ENCODE measurements at places on chromosomes 2 and 18.

DNA sequence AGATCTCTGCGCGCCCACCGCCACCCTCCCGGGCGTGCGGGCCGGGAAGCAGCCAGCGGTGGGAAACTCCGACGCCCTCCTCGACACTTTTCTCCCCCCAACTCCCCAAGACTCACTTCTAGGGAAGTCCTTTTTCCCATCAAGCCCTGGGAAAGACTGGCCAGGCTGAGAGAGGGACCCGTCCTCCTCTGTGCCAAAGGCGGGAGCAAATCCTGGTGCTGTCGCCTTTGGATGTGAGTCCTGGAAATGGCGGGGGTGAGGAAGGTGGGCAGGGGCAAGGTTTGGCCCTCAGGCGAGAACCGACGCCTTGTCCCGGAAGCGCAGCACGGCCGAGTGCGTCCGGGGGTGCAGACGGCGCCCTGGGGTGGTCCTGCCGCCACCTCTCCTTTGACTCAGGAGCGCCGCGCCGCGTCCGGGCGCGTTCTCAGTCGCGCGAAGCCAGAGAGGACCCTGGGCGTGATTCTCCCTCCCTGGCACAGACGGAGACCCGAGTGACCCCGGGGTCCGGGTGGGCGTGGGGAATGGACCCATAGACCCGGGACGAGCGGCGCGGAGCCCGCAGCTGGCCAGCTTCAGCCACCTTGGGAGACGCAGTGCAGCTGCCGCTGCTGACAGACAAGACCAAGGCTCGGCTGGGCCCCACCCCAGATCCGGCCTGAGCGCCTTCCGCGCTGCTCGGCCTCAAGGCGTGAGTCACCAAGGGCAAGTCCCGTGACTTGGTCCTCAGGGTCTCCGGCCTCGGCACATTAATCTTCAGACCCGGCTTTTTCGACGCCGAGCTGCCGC is 3.5 kb upstream of the LBX2 start:
- DNase-seq, result peak; percentile 56

DNA sequence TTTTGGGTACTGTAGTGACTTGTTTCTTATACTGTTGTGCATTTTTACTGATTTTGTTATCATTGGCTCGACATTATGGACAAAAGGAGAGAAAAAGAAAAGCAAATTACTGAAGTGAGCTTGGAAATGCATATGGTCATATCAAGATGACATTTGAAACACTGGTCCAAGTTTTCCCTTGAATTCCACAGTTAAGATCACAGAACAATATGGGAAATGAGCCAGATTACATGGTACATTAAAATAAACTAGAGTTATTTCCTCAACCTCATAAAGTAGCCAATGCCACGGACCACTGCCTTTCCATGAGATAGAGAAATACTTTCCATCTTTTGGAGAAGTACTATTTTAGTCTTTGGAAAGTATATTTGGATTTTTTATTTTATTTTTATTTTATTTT is 62.0 kb upstream of the SGPP2 start:
- DNase-seq, result no peak

DNA sequence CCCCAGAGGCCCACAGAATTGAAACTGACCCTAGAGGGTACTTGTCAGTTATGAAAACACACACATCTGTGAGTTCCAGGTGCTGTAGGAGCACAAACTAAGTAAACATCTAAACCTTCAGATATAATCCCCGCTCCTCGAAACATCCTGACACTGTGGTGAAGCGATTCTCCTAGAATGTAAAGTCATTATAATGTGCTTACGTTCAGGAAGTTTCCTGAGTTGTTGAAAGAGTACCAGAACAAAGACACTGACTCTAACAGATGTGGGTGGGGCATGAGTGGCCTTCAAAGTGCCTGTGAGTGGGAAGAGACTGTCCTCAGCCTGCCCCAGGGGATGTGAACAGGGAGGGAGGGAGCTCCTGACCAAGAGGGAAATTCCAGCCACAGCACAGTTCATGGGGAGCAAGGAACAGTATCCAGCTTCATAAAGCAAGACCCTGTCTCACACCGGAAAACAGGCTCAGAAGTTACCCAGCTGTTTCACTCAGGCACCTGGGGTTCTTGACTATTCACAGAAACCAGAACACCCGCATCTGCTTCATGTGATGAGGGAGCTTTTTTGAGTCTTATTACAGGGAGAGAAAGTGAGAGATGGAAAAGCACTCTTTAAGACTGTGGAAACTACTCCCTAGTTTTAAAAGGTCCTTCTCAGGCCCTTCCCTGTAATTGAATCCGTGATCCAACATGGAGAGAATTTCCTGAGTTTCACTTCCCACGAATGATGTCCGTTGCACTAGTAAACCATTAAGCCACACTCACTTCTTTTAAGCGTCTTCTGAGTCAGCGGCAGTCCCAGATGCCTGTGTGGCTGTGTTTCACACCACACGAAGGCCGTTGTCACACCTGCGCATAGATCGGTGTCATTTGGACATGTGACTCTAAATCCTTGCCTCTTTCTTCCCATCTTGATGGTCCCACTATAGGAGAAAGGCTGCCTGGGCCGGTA is 88.6 kb upstream of the EML6 start:
- no peak for DNase-seq

DNA sequence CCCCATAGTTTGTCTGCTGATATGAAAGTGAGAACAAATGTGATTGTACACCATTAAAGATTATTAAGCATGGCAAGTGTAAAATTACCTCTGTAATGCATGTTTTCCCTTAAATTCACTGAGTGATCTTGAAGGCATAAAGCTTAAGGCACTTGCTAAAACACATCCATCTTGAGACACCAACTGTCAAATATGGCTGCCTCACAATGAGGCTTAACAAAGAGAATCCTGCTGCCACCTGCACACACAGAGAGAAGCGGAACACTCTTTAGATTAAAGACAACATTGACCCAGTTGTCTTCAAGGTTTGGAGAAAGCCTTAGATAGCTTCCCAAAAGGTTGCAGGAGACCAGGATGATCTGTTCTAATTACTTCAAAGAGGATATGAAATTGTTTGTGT is 803.6 kb upstream of the GYPC start:
- no peak for DNase-seq

GRCh38 chr2:85839461-85839860 is 49.3 kb downstream of the ST3GAL5 start:
- DNase-seq, result no peak

- no peak for DNase-seq
These were observed 144.1 kb upstream of the STK17B start for GRCh38 chr2:196315388-196316049.

DNA sequence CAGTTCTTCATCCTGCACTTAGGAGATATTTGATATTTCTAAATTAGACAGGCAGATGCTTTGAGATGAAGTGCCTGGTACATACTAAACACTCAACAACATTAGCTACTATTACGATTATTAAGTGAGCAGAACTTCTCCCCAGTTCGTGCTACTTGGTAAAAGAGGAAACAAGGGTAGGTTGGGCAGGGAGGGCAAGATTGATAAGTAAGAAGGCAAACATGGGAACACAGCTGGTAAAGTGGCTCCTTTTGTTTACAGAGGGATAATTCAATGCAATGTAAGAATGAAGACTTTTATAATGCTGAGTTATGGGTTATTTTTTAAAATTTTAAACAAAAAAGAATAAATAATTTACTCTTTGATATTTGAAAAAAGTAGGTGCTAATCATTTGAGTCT is 15.9 kb upstream of the WIPF1 start:
- no peak for DNase-seq

DNA sequence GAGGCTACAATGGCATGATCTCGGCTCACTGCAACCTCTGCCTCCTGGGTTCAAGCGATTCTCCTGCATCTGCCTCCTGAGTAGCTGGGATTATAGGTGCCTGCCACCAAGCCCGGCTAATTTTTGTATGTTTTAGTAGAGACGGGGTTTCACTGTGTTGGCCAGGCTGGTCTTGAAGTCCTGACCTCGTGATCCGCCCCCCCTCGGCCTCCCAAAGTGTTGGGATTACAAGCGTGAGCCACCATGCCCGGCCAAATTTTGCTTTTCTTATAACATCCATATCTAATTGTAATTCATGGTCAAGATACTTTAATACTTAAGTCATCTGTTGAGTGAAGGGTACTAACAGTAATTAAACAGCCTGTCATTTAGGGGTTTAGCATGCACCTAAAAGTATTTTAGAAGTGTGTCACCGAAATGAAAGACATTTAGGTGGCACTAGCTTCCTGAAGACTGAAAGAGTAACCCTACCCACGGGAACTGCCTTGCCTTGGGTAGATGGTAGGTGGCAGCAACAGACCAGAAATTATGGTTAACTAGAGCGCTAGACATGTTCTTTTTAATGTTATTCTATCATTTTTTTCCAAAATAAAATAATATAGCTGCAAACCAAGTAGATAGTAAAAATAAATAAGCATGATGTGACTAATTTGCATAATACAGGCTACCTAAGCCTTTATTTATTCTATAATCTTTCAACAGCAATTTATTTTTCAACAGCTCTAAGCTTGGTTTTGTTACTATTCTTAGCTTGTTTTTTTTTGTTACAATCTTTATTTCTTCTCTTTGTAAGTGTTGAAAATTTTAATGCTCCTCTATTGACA is 8.6 kb upstream of the ACYP2 start:
- DNase-seq, result peak; percentile 76

DNA sequence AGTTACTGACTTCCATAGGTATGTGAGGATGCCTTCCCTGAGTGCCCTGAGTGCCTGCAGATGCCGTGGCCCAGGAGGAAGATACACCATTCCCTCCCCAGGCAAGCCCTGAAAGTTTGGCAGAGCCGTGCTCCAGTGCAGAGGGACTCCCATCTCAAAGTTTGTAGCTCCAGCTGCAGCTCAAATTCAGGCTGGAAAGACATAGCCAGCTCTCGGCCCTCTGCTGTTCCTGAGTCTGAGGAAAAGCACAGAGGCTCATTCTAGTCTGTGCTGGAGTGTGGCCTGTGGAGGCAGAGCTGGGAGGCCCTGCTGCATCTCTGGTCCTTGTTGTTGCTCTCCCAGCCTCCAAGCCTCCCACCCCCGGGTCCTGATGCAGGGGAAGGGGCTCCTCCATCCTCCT is 15.9 kb upstream of the TPO start:
- DNase-seq, result no peak

- DNase-seq, result no peak
These were observed 6.9 kb downstream of the PRKD3 start for GRCh38 chr2:37317746-37318145.

- no peak for DNase-seq
These were observed 184.1 kb downstream of the MTCL1 start for GRCh38 chr18:8889489-8889888.

DNA sequence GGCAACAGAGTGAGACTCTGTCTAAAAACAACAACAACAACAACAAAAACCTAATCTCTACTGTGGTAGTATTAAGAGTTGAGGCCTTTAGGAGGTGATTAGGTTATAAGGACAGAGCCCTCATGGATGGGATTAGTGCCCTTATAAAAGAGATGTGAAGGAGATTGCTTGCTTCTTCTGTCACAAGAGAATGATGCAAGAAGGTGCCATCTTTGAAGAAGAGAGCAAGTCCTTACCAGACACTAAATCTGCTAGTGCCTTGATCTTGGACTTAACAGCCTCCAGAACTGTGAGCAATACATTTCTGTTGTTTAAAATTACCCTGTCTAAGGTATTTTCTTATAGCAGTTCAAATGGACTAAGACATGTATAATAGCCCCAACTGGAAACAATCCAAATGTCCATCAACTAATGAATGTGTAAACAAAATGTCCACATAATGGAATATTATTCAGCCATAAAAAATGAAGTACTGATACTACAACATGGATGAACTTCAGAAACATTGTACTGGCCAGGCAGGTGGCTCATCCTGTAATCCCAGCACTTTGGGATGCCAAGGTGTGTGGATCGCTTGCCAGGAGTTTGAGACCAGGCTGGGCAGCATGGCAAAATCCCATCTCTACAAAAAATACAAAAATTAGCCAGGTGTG is 1.6 kb upstream of the ARHGEF33 start:
- DNase-seq, result no peak

GRCh38 chr2:688504-689076 is 11.4 kb upstream of the TMEM18 start:
- DNase-seq, result no peak

- DNase-seq, result peak; percentile 79
These were observed 1.1 kb downstream of the CASP8 start for GRCh38 chr2:201261471-201261870.

DNA sequence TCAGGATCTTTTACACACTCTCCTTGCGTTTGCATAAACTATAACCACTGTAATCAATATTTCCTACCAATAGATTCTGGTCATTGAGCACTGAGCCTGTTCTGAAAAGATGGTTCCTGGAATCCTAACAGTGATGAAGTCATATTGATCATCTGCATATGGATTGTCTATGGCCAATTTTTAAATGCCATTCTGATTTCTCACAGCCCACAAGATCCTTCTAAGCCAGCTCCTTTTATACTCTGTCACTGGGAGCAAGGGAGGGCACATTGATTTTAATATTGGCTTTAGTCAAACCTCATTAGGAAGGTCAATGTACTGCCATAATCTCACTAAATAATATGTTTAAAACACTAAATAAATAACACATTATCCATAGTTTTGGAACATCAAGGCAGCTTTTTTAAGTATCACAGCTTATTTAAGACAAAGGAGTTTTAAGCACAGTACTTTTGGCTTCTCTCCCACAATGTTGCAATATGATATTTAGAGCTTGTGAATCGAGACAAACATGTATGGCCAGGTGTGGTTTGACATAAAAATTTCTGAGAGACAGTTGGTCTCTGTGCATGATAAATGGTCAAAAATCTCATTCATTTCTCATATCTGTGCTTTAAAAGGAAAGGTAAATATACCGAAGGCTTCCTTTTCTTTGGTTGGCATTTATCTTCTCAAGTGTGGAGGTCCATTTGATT is 267.3 kb downstream of the MTX2 start:
- DNase-seq, result no peak

DNA sequence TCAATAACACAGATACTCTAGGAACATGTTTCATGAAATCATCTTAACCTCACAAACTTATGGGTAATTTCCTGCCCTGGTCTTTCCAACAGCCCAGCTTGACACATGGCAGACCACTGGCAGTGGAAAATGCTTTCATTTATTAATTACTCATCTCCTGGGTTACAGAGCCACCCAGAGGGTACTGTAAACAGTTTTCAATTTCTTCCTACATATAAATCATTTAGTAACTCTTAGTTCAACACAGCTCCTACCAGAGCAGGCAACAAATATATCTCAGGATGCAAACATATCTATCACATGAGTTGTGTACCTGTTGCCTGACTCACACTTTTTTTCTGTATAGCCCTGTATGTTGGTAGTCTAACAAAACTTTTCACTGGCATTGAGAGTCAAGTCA is 99.2 kb upstream of the VRK2 start:
- DNase-seq, result no peak

- no peak for DNase-seq
These were observed 439.5 kb upstream of the RAB12 start for GRCh38 chr18:8169722-8170121.

DNA sequence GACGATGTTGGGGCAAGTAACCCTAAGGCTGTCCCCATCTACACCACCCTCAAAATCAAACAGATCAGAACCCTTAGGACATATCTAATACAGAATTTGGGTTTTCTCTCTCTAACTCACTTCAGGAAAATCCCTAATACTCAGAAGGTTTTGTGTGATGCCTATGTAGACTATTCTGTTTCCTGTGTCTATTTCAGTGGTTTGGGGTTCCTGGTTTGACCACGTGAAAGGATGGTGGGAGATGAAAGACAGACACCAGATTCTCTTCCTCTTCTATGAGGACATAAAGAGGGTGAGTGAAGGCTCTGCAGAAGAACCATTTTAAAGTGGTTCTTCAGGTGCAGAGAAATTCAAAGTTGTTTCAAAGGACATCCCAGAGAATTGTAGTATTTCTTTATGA is 16.3 kb downstream of the SULT1C2 start:
- no peak for DNase-seq

GRCh38 chr2:54473851-54474250 is 17.7 kb downstream of the SPTBN1 start:
- no peak for DNase-seq

- no peak for DNase-seq
These were observed 41.0 kb downstream of the MYO3B start for GRCh38 chr2:170218931-170219330.
